Epithelial cell of prostate (primary cell): ENCODE measurements at places on chromosomes 3 and 15.

DNA sequence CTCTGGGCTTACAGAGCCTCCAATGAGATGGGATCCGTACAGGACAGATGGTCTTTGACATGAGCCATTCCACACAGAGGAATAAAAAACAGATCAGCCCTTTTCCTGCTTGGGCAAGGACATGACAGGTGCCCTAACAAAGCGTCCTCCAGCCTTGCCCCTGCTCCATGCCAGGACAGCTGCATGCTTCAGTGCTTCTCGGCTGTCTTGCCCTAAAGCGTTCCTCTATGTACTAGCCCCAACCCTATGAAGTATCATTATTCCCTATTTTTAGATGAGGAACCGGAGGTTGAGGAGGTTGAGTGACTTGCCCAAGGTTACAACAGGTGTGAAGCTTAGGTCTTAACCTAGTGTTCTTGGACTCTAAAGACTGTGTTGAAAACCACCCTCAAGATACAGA is 10.5 kb downstream of the POMGNT2 start:
- no peak for DNase-seq

GRCh38 chr3:170154084-170154483 is 27.4 kb downstream of the PHC3 start:
- DNase-seq: no peak

- DNase-seq: no peak
These were observed 18.3 kb downstream of the TBC1D5 start for GRCh38 chr3:17724122-17724521.

GRCh38 chr3:177466074-177466473 is 268.8 kb upstream of the TBL1XR1 start:
- DNase-seq: no peak

DNA sequence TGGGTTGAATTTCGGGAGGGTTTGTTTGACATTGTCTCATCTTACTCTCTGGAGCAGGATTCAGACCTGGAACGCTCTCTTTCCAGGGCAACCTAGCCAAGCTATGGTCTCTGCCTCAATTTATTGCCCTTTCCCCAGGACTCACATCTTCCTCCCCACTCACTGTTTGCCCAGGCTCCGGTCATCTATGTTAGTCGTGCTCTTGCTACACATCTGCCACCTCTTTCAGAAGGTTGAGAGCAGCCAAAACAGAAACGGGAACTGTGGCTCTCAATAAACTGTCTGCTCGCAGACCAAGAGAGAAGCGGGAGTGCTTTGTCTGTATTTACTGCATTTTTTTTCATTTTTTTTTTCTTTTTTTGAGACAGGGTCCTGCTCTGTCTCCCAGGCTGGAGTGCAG is 81.6 kb downstream of the ST6GAL1 start:
- DNase-seq: no peak

DNA sequence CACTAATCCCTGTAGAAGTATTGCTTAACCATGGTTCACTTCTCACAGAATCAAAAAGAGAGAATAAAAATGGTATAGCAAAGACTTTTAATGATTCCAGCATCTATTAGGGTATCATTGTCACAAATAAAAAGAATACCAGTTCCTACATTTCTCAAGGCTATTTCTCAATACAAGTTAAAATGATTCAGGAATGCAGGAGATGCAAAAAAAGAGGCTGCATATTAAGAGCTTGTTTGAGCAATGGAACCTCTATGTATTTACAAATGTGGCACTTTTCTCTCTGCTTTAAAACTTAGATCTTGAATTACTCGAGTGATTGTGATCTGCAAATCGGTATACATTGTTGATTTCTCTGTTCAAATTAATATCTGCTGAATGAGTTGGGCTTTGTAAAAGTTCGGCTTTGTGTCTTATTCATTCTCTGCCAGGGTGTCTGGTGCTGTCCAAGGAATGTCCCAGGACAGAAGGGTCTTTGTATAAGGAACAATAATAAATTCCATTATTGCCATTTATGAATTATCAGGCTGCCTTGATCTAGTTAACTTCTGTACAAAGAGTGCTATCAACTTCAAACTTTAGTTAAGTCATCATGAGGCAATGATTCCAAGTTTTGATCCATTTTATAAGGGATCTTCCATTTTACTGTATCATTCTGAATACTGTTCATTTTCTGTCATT is 364.2 kb downstream of the RBMS3 start:
- no peak for DNase-seq

DNA sequence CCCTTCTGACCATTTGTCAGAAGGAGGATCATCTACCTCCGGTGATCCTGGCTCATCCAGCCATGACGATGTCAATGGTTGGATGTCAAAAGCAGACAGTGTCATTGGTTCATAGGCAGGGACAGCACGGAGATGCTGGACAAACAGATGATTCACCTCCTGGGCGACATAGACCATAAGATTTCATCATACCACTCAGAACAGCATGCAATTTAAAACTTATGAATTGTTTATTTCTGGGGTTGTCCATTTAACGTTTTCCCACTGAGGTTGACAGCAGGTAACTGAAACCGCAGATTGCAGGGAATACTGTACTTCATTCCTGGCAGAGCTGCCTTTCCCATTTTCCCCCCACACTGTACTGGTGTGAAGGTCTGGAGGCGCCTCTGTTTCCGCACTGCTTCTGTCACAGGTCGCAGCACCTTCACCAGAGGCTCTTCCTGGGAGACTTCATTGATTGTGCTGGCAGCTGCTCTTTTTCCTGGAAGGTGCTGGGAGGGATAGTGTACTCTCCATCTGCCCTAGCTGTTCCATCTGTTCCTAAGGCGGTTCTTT is 32.5 kb upstream of the TMOD3 start:
- DNase-seq: no peak

- DNase-seq: no peak
These were observed 377.1 kb downstream of the VPS13C start for GRCh38 chr15:61682891-61683735.
